ENCODE measurements at places on chromosomes 3 and 15.

DNA sequence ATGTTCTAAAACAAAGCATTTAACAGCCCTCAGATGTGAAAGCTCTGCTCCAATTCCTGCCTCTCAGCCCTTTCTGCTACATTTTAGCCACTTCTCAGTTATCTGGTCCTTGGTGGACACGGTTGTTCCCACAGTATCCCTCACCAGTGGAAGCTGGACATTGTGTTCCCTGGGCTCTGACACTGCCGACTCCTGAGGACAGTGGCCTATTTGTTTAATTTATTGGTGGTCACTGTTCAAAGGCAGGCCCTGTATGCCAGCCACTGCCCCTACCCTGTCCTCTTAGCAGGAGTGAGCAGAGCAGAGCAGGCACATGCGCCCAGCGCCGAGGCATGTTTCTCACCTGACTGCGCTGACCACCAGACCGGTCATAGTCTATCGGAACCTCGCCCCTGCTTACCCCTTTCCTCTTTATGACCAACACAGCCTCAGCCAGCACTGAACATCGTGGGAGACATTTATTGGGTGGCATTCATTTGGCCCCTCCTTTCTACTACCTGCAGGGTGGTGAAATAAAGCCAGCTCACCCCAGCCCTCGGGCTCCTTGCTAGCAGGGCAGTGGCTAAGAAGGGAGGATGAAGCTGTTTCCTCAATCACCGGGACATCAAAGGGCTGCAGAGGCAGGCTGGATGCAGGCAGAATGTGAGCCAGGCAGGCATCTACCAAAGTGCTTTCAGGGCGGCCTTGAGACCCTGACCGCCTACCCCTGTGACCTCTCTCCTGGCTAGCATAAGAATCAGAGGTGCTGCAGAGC, 54.3 kb upstream of the HACD2 start:
- DNase-seq = no peak

DNA sequence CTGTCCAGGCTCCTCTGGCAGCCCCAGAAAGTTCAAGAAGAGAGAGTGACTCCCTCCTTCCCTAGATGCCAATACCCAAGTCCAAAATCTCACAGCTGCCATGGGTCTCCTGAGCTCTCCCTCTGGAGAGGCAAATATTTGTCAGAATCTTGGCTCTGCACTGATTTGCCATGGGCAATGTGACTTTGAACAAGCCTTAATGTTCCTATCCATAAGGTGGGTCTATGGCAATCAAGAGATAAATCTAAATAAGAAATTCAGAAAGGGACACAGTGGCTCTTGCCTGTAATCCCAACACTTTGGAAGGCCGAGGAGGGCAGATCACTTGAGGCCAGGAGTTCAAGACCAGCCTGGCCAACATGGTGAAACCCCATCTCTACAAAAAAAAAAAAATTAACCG, 12.4 kb upstream of the WNT7A start:
- no peak for DNase-seq

GRCh38 chr3:161854232-161854771, 357.7 kb downstream of the OTOL1 start:
- no peak for DNase-seq

- DNase-seq = no peak
Observed at GRCh38 chr3:88203642-88204055, 53.9 kb downstream of the C3orf38 start.

DNA sequence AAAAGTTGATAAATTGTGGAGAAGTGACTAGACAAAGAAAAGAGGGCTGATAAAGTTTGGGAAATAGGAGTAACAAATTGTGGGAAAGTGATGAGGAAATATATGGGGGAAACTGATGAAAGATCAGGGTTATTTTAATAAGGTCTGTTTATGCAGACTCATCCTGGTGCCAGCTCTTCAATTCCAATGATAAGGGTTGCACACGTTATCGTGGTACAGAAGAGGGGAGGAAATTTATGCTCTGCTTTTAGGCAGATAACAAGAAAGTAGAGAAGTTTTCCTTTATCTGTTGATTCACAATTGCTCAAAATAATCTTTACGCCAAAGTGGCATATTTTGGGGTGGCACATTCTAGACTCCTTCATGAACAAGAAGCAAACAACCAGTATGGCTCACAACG, 32.1 kb upstream of the LIPC start:
- no peak for DNase-seq

- DNase-seq = no peak
Observed at GRCh38 chr3:96960661-96961330, 146.4 kb downstream of the EPHA6 start.

- DNase-seq = no peak
Observed at GRCh38 chr15:92009162-92009561, 155.7 kb downstream of the SLCO3A1 start.

DNA sequence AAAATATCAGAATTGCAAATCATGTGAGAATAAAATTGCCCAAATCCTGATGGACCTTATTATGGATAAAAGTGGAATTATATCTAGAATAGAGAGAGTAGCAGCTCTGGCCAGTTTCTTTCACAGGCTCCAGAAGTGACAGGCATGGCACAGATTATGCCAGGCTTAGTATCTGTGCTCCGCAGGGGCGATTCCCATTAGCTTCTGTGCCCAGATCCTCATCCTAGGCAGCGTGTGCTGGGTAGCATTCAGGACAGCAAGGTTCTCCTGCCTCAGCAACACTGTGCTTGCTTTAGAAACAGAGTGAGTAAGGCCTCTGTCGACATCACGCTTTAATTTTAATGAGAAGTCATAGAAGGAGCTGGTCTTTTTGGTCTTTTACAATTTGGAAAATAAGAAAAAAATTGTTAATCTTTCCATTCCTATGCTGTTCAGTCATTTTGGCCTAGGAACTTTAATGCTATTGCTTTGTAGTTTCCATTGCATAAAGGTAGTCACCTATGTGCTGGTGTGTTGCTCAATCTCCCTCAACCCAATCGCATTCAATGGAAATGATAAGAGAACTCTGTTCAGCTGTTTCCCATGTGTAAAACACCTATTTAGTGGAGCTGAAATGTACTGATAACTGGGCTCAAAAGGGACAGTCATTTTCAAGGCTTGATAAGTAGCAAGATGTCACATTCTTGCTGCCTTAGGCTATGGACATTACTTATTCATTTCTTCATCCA, 770.1 kb downstream of the AGBL1 start:
- no peak for DNase-seq

GRCh38 chr15:72770673-72771328, 12.8 kb downstream of the ADPGK start:
- DNase-seq = no peak

DNA sequence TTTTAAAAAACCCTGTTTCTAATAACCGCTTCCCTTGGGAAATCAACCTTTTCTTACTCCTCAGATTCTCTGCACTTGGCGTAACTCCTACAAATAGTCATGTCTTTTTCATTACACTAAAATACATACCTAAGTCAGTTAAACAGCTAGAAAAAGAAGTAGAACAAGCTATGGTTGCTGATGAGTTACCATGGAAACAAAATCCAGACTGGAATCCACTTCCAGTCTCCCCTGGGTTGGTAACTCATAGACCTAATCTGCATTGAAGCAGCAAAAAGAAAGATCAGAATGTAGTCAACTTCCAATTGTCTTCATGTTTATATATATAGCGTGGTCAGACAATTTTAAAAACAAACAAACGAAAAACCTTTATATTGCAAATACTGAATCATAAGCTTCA, 260.8 kb upstream of the LRRN1 start:
- no peak for DNase-seq

DNA sequence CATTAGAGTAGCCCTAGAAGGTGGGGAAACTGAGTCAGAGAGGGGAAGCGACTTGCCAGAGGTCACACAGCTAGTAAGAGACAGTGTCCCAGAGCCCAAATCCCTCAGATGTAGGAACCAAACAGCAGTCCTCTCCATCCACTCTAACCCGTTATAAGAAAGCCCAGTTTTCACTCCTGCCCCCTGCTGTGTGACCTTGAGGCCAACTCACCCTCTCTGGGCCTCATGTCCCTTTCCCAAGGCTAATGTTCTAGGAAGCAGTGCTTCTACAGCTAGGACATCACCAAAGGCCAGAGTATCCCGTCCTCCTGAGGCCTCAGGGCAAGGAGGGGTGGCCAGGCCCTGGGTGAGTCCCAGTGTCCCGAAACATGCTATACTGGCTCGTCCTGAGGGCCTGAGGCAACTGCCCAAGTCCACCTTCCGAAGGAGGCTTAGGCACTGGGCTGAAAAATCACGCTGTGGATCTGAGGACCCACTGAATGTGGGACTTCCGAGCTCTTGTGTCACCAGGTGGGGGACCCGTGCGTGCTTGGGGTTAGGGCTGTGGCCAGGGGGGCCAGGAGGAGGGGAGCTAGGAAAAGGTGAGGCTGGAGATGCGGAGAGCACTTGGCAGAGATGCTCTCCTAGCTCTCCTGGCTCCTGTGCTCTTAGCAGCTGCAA, 109.2 kb upstream of the SLC6A11 start:
- DNase-seq = no peak

DNA sequence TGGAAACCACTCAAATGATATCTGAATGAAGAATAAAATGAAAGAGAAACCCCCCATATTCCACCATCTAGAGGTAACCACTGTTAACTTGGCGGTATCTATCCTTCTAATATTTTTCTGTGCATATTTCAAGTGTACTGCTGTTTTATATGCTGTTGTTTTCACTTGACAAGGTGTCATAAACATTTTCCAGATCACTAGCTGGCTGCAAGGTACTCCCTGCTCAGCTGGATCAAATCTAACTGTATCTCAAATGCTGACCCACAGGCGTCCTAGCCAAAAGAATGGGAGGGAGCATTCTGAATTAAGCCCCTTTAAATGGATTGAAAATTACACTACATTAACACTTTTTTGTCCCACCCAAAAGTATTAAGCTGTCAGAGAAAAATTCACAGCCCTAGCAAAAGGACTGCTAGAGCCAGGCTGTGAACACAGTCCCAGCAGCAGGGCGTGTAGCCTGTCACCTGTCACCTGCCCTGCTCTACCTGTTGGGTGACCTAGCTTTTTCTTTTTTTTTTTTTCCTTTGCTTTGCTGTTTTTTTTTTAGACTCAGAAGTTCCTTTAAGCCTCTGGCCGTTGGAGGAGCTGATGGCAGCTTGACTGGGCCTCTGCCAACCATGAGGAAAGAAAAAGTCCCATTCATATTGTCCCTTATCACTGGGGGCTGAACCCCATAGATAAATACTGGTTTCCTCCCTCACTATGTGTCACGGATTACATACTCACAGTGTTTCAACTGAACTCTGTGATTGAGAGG, 93.7 kb upstream of the TSC22D2 start:
- DNase-seq = no peak

GRCh38 chr3:160226026-160226907, 1.0 kb downstream of the C3orf80 start:
- peak; percentile 13 for DNase-seq

DNA sequence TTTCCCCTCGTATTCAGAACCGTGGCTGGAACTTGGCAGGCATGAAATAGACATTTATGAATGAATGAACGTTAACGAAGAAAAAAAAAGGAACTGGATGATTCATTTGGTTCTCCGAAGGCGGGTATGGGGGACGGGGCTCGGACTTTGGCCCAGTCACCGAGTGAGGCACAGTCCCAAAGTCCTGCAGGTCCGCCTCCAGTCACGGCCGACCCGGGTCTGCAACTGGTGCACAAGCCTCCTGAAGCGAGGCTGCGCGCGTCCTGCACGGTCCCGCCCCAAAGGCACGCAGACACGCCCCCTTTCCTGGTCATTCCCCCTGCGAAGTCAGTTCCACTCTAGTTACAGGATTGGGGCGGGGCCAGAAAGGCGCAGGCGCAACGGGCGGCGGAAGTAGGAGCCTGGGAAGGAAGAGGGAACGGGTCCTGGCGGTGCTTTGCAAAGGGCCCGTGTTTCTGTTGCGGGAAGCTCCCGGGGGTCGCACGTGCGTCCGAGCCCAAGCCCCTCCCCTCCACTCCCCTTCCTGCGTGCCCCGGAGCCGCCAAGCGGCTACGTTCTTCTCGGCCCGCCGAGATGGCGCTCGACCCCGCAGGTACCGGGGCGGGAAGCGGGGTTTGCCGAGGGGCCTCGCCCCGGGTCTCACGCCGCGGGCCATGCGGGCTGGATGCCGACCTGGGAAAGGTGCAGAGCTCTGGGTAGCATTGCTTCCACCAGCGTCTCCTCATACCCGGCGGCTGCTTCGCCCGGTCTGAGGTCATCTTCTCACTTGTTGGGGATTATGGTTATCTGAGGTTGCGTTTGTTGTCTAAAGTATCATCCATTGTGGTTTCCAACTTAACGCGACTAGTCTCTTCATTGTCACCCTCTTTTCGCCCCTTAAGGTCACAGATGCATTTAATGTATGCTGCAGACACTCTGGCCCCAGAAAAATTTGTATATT, at the start of gene CMC1:
Gene CMC1 (plus strand): TSS at position 399 of the 940 bp plus-strand sequence. CDS start 175 bp downstream, at position 574.
- peak; percentile 86 for DNase-seq

GRCh38 chr3:187046033-187046432, 93.3 kb downstream of the RPL39L start:
- DNase-seq = no peak

DNA sequence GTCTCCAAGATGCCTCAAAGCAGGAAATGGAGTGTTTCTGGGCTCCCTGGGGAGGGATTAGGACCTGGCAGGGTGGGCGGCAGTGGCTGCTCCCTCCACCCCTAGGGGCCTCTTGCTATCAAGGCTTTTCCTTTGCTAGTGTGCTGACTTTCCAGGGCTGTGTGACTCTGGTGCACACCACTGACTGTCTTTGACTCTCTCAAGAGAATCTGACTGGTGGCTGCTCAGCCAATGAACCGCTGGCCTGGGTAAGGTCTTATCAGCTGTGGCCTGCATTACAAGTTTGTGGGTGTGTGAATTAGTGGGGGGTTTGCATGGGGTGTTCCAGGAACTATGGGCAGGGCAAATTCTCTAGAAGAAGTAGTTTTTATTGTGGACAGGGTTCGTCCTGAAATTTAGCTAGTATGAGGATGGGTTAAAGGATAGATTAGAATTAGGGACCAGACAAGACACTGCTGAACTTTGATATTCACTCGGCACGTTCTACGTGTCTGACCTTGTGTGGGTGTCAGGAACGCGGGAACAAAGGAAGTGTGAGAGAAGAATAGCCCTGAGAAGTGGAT, 29.5 kb downstream of the SIAH2 start:
- DNase-seq = no peak

GRCh38 chr3:156687023-156687422, 12.6 kb downstream of the TIPARP start:
- no peak for DNase-seq

GRCh38 chr3:112508261-112508660, 9.0 kb upstream of the BTLA start:
- no peak for DNase-seq

DNA sequence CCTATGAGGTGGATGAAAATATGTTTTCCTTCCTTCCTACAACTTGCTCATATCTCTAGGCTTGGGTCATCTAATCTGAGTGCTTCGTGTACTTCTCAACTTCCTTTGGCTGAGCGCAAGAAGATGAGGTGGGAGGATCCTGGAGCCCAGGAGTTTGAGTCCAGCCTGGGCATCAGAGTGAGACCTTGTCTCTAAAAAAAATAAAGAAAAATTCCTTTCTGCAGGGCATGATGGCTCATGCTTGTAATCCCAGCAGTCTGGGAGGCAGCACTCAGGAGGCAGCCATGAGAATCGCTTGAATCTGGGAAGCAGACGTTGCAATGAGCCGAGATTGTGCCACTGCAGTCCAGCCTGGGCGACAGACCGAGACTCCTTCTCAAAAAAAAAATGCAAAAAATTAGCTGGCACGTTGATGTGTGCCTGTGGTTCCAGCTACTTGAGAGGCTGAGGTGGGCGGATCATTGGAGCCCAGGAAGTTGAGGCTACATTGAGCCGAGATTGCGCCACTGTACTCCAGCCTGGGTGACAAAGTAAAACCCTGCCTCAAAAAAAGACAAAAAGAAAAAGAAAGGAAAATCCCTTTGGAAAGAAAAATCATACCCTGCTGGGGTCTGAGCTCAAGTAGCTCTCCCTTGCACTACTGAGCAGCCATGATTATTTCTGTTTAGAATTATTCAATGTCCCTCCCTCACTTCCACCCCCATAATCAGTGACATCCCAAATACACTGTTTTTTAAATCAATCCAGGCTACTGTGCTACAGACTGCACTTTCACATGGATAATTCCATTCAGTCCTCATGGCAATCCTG, 28.0 kb upstream of the RAB11A start:
- DNase-seq = no peak
